ENCODE measurements at places on chromosomes 2 and 18.

DNA sequence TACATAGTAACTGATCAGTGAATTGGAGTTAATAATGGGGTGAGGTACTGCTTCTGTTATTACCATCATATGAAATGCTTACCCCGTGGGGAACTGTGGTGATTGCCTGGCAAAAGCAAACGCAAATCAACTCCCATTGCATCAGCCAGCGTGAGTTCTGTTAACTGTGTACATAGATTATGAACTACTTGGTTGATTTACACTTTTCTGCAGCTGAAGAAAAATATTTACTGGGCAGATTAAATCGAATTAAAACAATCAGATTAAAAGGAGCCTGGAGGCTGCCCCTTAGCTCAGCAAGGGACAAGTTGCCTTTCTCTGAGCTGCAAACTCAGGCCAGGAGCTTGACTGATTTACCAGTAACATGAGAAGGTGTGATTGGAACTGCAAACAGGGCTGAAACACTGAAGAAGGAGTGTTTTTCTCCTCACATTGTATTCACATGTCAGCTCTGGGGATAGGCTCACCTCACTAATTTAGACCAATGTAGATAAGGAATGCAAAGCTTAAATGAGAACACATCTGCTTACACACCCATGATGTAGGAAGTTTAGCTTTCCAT, 220.1 kb downstream of the OSR1 start:
- no peak for ATAC-seq

- no peak for ATAC-seq
Measured at GRCh38 chr2:80930777-80931176, 626.2 kb upstream of the LRRTM1 start.

- no peak for ATAC-seq
Measured at GRCh38 chr2:219261024-219261855, 7.5 kb upstream of the TUBA4A start.

DNA sequence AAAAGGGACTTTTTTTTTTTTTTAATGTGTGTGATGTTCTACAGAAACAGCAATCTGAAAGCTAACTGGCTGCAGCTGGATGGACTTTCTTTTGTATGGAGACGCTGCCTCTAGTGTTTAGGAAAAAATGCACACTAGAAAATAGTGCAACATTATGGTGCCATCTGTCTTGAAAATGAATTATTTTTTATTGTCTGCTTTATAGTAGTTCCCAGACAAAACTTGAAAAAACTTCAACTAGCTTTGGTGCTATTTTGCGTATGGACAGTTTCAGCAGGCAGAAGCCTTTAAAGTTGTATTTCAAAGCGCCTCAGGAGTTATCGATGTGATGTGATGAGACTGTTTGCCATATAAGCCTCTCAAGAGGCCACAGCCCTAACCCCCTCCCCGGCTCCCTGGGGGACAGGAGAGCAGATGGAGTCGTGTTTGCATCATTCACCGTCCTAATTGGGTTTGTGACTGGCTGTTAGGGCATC, 86.9 kb downstream of the LTBP1 start:
- no peak for ATAC-seq

GRCh38 chr18:66623821-66624220, 19.9 kb upstream of the CDH19 start:
- no peak for ATAC-seq

DNA sequence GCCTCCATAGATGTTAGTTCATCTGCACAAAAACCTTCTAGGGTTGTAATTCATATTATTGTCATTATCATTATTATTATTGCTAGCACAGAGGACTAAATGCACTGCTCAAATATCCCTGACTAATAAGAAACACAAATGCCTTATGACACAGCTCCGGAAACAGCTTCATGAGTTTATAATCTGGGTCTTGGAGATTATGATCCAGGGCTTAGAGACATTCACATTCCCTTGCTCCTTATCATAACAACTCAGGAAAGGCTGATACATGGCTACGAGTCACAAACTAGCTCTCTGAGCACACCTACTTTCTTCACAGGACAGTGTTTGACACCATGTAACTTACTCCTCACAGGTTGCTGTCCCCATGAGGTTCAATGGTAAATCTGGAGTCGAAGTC, 102.2 kb upstream of the TTC39C start:
- ATAC-seq, result no peak

- no peak for ATAC-seq
Measured at GRCh38 chr2:44433895-44434294, 72.1 kb downstream of the CAMKMT start.

DNA sequence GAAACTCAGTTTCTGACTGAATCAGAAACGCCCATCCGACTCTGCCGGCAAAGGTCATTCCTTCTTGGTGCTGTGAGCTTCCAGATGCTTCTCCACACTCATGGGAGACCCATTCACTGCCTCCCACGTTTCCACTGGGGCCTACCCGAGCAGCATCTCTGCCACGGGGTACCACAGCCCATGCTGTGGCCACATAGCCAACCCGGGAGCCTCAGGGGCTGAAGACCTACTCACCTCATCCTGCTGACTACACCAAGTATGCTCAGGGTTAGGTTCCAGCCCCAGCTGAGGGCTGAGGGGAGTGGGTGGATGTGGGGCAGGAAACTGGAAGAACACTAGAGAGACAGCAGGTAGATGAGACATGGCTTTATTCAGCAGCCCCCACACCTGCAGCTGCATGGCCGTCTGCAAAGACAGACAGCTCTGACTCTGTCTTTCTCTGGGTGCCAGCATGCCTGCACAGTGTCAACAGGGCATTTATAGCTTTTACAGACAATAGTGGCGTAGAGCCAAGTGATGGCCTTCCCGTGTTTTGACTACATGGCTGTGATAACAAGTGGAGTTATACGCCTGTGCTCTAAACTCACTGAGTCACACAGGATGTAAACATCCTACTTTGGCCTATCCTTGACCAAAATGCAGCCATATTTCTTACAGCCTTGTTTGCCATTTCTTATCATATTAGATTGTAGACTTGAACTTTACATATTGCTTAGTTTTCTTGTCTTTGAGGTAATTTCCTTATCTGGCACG, 16.5 kb upstream of the KLHL23 start:
- ATAC-seq, result no peak

DNA sequence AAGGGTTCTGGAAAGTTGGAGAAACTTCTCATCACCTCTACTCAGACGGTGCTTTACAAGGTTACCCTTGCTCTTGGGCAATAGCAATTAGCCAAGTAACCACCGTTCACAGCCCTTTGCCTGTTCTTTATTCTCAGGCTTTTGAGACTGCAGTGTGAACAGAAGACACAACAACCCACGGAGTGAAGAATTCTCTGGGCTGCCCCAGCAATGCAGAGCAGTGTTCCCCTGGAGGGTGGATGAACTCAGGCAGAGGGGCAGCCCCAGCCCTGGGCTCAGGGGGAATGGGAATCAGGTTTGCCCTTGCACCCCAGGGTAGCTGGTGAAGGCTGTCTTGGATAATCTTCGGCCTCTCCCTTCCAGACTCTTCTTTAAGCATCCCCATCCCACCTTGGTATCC, 69.1 kb downstream of the MCFD2 start:
- ATAC-seq, result no peak

DNA sequence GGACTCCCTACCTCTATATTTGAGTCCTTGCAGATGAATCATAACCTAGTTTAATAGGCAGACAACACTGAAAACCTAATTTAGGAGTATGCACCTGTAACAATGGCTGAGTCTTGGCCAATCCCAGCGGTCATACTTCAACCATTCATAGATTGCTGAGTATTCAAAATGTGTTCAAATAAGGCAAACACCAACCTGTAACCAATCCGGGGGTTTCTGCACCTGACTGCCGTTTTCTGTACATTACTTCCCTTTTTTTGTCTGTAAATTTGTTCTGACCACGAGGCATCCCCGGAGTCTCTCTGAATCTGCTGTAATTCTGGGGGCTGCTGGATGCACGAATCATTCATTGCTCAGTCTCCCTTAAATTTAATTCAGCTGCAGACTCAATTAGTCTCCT, 338.6 kb downstream of the STK39 start:
- no peak for ATAC-seq

DNA sequence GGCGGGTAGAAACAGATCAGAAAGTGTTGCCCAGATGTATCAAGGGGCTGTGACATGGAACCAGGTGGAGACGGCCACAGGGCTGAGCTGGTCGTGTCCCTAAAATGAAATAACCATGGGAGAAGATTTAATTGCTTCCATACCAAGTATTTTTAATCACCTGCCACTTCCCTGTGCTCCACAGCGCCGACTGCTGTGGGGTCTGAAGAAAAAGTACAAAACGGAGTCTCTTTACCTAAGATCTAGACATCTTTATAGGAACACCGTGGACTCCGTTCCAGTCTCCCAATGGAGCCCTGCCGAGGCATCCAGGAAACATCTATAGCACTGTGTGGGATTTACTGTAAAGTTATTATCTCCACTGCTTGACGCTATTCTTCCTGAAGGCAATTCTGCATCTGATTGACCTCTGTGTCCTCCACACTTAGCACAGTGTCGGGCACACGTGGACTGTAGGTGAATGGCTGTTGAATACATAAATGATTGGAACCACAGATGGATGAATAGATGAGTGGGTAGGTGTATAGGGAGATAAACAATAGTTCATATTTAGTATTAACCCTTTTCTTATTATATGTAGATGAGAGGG, 21.6 kb upstream of the GYPC start:
- no peak for ATAC-seq

DNA sequence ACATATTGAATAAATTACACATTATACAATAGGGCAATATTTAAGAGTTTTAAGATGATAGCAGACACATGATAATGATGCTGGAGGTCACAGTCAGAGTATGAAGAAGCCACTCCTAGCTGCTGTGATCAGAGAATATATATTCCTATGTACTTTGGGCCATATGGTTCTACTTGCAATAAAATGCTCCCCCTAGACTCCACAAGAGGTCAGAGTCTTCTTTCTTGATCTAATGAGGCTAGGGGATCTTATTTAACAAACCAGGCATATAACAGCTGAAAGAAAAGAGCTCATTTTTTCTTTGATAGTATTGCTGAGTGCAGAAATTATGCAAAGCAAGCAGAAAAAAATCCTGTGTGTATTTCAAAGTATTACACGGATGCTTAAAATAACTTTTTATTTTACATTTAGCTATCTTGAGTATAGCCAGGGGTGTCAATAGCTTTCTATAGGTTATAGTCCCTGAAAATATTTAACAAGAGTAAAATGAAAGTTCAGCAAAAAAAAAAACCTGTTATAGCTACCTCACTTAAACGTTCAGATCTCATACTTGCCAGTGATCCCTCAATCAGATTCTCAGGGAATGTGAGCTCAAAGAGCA, 748.7 kb upstream of the CHAC2 start:
- ATAC-seq, result no peak

DNA sequence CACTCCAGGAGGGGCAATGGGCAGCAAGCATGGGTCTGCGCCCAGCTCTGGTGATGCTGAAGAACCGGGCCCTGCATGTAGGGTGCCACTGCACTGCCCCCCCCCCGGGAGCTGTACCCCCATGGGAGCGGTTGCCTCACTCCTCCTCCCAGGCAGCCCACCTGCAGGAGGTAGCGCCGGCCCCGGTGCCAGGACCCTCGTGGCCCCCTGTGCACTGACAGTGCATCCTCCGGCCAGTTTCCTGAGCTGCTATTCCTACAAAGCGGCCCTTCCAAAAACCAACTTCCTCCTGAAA, 109.4 kb downstream of the ZNF516 start:
- no peak for ATAC-seq

GRCh38 chr18:66511792-66512191, 92.1 kb downstream of the CDH19 start:
- ATAC-seq, result no peak

GRCh38 chr18:37173384-37173783, 344.5 kb downstream of the KIAA1328 start:
- ATAC-seq, result no peak

DNA sequence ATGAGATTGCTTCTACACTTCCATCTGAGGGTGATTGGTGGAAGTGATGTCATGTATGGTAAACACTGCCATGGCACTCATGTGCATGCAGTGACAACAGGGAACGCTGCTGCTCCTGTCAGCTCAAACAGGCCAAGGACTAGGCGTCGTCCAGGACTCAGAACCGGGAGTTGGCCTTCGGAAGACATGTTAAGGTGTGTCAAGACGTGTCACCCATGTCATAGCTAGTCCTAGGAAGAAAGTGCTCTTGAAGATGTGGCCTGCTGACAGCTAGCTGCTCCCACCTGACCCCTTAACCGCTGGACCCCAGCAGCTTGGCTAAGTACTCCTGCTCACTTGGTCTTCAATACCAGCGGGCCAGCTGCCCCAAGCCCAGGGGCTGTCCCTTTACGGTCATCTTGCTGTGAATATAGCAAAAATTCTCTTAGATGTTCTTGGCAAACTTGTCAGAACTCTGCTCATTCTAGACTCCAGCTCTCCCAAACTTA, 6.3 kb upstream of the NOSTRIN start:
- no peak for ATAC-seq

DNA sequence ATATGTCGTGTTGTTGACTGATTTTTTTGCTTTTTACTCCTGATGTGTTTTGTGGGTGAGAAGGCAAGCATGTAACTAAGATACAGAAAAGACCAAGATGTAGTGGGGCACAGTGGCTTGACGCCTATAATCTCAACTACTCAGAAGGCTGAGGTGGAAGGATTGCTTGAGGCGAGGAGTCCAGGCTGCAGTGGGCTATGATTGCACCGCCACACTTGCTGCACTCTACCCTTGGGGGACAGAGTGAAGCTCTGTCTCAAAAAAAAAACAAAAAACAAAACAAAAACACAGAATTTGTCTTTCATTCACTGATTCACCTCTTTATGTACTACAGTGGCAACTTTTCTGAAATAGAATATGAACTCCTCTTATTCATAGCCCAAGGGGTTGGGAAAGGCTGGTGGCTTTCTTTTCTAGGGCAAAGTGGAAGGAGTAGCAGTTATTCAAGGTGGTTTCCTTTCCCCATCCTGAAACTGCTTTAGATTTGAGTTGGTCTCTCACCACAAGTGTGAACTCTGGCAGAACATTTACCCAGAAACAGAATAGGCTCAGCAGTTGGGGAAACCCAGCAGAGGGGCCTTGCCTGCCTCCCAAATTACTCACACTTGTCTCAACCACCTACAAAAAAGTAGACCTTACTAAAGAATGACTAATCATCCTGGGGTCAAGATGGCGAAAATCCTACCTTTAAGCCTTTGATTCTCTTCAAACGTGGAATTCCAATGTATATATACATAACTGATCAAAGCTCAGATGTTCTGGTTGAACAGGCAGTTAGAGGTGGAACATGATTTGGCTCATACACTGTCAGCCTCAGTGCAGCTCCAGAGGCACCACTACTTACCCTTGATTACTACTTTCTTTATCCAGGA, 6.5 kb downstream of the TANK start:
- ATAC-seq, result peak; percentile 96

- no peak for ATAC-seq
Measured at GRCh38 chr2:82793711-82794435, 1665.2 kb downstream of the SUCLG1 start.
